G401 (cell line): ENCODE measurements at places on chromosomes 7 and 10. TPM values are rescaled to one million over a fixed set of nuclear protein-coding genes. Genes with fewer than 3 reads are reported as not detected.

GRCh38 chr7:41472427-41473125 lies 230.3 kb downstream of the INHBA start:
- no peak for DNase-seq

- no peak for DNase-seq
Observed at GRCh38 chr10:5234106-5234860, 37.6 kb downstream of the AKR1C4 start.

GRCh38 chr7:151381098-151381347 lies 28.8 kb downstream of the WDR86 start:
- DNase-seq = no peak

- no peak for DNase-seq
Observed at GRCh38 chr7:151550656-151551286, 31.1 kb upstream of the RHEB start.

GRCh38 chr7:84102213-84102612 lies 92.4 kb downstream of the SEMA3A start:
- no peak for DNase-seq

DNA sequence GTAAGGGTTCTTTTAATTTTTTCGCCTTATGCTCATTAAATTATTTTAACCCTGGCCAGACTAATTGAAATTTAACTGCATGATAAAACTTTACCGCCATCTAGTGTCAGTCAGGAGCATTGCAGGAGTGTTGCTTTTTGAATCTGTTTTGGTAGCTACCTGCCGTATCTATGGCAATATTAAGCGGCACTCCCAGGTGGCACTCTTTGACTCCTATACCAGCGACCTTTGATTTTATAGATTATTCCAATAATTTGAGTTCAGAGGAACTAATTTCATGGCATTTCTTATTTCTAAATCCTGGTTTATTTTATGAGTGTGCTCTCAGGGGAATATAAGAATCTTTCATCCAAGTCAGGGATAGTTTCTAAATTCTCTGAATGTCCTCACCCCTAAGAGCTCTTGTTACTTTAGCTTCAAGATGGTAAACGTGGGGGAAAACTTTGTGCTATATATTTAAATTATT lies 198.9 kb downstream of the REEP3 start:
- DNase-seq = peak; percentile 78

DNA sequence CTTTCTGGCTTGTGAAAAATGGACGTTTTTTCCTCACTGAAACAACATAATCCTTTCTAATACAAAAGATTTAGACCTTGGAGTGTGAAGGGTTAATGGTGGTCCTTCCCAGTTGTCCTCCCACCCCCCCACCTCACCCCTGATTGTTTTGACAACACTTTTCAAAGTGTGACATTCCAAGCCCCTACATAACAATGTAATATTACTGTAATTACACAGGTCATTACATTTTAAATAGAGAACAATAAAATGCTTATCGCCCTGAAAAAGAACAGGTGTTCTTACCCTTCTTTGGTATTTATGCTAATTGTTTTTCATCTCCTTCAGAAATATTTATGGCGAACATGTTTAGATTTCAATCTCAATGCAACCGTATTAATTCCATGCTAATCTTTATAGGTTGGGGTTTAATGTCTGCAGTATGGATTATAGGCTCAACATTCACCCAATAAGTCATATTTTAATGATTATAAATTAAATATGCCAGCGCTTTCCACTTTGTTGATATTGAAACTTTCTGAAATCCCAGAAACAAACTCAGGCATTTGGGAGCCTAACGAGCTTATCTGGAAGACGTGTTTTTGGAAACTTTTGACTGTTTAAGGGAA lies 5.0 kb downstream of the TCF7L2 start:
- no peak for DNase-seq

- DNase-seq = no peak
Observed at GRCh38 chr7:136698231-136698630, 170.2 kb upstream of the CHRM2 start.

Gene C10orf53
- total RNA-seq = not detected in 2 replicates

- DNase-seq = no peak
Observed at GRCh38 chr7:157676001-157676400, 339.2 kb downstream of the DNAJB6 start.

Gene GIMAP2
- total RNA-seq = not detected in 2 replicates

DNA sequence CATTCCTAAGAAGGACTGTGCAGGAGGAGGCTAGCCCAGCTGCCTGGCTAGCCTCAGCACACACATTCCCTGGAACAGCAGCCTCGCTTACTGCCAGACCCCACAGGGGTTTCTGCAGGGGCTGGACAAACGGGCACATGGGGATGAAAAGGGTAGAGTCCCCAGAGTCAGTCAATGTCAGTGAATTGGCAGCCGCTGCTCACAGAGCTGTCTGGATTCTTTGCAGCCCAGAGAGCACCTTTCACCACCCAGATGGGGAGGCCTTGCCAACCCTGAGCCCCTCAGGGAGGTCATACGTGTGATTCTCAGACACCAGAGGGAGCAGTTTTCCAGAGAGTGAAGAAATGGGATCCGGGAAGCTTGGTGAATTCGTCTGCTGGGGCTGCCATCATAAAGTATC lies 143.3 kb downstream of the KCNMA1 start:
- DNase-seq = no peak

Gene TYSND1
- 29.9 and 30.4 TPM in 2 replicates for total RNA-seq

- DNase-seq = no peak
Observed at GRCh38 chr10:101803511-101803910, 14.7 kb downstream of the OGA start.

Gene LOXL4
- not detected in 2 replicates for total RNA-seq

DNA sequence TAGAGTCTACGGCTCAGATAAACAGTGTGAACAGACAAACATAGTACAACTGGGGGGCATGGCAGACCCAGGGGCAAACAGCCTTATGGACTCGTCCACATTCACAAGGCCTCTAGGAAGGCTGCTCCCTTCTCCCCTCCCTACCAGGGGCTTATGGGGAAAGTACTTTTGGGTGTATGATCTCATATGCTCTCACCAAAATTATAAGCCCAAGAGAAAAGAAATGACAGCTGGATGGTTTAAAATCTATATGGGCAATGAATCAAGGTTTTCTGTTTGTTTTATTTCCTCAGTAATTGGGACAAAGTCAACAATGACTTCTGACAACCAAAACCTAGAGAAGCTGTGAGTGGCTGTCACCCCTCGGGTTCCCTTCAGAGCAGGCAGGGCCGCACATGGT lies 144.4 kb downstream of the PKD1L1 start:
- DNase-seq = no peak

DNA sequence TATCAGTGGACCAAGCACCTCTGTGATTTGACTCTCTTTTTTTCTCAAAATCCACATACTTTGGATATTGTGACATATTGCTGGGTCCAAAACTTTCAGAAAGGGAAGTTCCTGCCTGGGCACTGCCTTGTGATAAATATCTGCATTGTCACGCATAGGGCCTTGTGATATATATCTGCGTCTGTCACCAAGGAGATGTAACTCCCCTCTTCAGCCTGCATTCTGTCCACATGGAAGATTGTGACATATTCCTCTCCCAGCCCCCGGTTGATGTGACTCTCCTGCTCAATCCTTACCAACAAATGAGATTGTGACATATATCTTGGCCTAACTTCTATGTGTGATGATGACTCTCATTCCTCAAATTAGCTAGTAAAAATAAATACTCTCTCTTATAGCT lies 25.4 kb upstream of the ZNF107 start:
- no peak for DNase-seq

DNA sequence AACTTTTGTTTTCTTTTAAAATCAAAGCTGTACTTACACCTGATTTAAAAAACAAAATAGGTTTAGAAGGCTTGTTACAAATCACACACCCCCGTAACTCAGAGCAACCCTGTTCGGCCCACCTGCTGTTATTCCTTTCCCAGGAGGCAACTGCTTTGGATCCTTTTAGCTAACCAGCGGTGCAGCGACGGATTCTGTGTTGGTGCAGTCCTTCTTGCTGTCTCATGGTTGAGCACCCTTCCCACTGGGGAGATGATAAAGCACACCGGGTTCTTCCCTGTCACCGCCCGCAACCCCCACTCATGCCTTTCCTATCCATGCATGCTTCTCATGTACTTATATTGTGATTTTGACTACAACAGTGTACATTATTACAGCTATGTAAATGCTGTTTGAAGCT lies 24.8 kb upstream of the MKI67 start:
- DNase-seq = no peak

Gene PLEKHA1
- 10.9 and 21.3 TPM in 2 replicates for total RNA-seq

- no peak for DNase-seq
Observed at GRCh38 chr10:71715026-71715425, 4.6 kb downstream of the C10orf105 start.

- DNase-seq = peak; percentile 38
Observed at GRCh38 chr7:11170863-11171568, 197.3 kb downstream of the PHF14 start.

DNA sequence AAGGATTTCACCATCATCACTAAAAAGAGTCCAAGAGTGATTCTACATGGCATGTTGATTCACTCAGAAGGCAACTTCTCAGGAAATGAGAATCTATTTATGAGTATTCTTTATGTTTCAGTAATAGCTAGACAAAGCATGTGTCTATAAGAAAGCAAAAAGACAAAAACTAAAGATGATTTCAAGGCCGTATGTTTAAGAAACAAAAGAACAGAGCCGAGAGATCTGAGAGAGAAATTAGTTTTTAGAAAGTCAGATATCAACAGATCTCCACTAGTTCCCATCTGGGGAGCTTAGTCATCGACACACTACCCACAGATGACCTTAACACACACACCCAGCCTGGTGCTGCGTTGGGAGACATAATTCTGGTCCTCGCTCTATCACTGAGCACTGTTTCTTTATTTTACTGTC lies 21.0 kb downstream of the PIP4K2A start:
- DNase-seq = no peak

Gene ADAM8
- total RNA-seq = 0.68 and 12.7 TPM in 2 replicates

GRCh38 chr7:141880960-141881359 lies 35.2 kb upstream of the OR9A4 start:
- DNase-seq = no peak

Gene STAG3
- 0.68 and 3.3 TPM in 2 replicates for total RNA-seq

- no peak for DNase-seq
Observed at GRCh38 chr10:77494756-77495541, 142.7 kb downstream of the KCNMA1 start.

DNA sequence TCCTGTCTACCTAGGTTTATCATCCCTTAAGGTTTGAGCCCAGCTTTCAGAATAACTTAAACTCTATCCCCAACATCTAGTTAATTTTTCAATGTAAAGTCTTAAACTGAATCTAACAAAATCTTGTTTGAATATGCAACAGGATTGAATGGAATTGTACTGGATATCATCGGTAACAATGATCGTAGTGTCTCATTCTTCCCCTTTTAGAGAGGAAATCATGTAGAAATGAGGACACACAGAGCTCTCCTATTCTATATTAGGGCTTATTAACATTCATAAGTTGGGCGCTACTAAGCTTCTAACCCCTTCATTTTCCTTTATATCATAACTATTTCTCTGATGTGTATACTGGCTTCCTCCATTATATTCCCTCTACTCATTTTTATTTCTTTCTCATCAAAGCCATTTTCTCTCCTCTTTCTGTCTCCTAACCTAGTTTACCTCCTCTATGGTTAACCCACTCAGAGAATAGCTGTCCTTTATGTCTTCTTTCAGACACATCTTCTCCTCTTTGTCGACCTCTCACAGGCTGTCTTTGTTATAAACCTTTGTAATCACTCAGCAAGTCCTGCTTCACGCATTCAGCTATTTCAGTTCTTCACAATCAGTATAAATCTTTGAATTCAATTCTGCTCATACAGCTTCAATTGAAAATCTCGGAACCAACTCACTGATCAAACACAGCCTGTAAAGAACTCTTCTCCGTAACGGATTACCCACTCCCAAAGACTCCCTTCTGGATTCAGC lies 1019.0 kb upstream of the C7orf33 start:
- DNase-seq = no peak

DNA sequence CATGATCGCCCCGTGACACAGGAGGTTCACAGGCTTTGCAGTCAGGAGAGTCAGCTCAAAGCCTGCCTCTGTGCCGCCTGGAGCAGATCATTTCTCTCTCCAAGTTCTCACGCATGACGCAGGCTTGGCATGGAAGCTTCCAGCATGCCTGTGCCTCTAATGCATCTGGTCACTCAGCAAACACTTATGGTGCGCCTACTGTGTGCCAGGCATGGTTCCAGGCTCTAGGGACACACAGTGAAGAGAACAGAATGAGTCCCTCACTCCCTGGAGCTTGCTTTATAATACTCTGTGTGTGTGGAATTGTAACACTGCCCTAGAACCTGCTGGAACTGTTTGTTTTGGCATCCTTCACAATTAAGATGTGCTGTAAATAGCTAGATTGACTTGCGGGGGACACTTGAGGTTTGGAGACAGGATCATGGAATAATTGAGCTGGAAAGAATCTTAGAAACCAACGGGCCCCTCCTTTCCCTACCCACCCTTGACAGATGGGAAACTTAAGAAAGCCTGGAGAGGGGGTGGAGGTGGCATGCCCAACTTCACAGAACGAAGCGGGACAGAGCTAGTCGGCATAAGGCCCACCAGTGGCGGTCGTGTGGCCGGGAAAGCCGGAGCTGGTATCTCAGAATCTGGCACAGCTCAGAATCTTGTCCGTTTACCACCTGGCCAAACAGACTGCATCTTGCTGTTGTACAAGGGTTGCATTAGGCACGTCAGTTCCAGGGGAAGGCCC lies 4.6 kb upstream of the MYH16 start:
- DNase-seq = peak; percentile 78

Gene SPDYE2
- not detected in 2 replicates for total RNA-seq

Gene OPALIN
- total RNA-seq = not detected in 2 replicates

Gene GRID2IP
- 0.44 TPM in 1 of 2 replicates, not detected in the other for total RNA-seq

Gene CC2D2B
- not detected in 2 replicates for total RNA-seq

DNA sequence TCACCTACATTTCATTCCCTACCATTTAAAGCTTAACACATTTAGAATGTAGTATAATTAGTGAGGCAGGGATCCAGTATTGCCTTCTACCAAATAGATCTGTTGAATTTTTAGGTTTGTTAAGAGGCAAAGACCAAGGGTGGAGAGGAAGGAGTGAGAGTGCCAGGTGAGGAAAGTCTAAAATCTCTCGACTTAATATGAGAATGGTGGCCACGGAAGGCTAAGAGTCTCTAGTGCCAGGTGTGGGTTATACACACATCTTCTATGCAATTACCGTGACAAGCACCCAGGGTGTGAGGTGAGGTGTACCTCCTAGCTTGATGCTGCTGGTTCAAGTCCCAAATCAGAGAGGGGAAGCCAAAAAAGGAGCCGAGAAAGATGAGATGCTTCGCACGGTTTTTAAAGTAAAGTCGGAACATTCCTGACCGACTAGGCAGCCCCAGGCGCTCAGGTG lies 439 bp downstream of the IQUB start:
- no peak for DNase-seq

- peak; percentile 81 for DNase-seq
Observed at GRCh38 chr10:60377042-60377352, 12.7 kb downstream of the ANK3 start.

Gene C10orf62
- 0.24 TPM in 1 of 2 replicates, not detected in the other for total RNA-seq

- no peak for DNase-seq
Observed at GRCh38 chr7:66344166-66344565, 139.0 kb downstream of the TPST1 start.

Gene ZNF503
- total RNA-seq = 1.5 and 2.0 TPM in 2 replicates
